ENCODE measurements at places on chromosomes 7 and 10. TPM values are rescaled to one million over a fixed set of nuclear protein-coding genes. Genes with fewer than 3 reads are reported as not detected.
A peak's percentile ranks its signal among the peaks of the same experiment; 100 is the strongest.

DNA sequence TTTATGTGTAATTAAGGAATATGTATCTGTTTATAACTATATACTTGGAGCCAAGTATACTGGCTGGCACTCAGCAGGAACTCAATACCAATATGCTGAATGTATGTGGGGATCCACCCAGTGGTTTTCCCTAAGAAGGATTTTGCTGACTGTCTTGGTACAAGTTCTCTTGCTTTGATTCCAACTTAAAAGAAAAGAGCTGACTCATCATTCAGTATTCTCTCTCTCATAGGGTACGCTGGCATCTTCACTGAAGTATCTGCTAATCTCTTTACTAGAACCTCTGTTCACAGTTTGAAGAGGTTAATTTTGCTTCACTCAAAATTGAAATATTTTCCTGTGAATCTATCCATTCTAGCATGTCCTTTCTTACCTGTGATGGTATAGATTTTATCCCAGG lies 1044.8 kb downstream of the CNTNAP2 start:
- no peaks in the 10 kb centered on the region for H3K36me3 ChIP-seq
- no peaks in the 10 kb centered on the region for H3K27me3 ChIP-seq
- H3K27ac ChIP-seq, result no peak overlapping the region
- no peak overlapping the region for H3K4me3 ChIP-seq

- H3K4me1 ChIP-seq, result peaks cover 4% of the 10 kb centered on the region
- DNase-seq, result peak; percentile 69
- H3K27ac ChIP-seq, result peak overlapping the region; percentile 92
- peak overlapping the region; percentile 82 for H3K4me3 ChIP-seq
- no peaks in the 10 kb centered on the region for H3K27me3 ChIP-seq
Observed at GRCh38 chr10:98446151-98446660, 529 bp downstream of the HPS1 start.

DNA sequence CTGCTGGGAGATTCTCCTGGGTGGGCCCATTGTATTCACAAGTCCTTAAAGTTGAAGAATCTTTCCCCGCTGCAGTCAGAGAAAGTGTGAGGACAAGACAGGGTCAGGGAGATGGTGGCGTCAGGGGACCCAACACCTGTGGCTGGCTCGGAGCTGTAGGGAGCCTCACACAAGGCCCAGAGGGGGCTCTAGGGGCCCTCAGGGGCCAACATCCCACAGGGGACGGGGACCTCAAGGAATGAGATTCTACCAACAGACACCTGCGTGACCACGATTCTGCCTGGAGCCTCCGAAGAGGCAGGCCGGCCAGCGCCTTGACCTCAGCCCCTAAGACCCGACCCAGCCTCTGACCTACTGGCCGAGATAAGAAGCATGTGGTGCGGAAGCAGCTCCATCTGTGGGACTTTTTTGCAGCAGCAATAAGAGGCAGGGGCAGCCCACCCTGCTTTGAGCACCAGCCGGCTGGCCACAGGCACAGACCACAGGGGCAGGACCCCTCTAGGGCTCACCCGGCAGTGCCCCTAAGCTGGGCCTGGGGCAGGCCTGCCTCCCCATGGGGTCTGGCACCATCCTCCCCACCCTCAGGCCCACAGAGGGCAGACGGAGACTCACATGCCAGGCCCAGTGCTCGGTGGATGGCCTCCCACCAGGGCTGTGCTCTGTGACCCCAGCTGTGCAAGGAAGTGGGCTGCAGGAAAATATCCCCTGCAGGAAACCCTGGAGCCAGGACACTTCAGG lies 13.2 kb downstream of the RASGEF1A start:
- H3K4me3 ChIP-seq, result no peak overlapping the region
- no peaks in the 10 kb centered on the region for H3K36me3 ChIP-seq
- DNase-seq, result no peak
- no peaks in the 10 kb centered on the region for H3K27me3 ChIP-seq

GRCh38 chr10:88156341-88156740 lies 292.9 kb downstream of the PTEN start:
- no peaks in the 10 kb centered on the region for H3K27me3 ChIP-seq
- H3K4me1 ChIP-seq, result peaks cover 10% of the 10 kb centered on the region
- no peak overlapping the region for H3K27ac ChIP-seq
- DNase-seq, result no peak
- H3K36me3 ChIP-seq, result no peaks in the 10 kb centered on the region
- H3K4me3 ChIP-seq, result no peak overlapping the region

DNA sequence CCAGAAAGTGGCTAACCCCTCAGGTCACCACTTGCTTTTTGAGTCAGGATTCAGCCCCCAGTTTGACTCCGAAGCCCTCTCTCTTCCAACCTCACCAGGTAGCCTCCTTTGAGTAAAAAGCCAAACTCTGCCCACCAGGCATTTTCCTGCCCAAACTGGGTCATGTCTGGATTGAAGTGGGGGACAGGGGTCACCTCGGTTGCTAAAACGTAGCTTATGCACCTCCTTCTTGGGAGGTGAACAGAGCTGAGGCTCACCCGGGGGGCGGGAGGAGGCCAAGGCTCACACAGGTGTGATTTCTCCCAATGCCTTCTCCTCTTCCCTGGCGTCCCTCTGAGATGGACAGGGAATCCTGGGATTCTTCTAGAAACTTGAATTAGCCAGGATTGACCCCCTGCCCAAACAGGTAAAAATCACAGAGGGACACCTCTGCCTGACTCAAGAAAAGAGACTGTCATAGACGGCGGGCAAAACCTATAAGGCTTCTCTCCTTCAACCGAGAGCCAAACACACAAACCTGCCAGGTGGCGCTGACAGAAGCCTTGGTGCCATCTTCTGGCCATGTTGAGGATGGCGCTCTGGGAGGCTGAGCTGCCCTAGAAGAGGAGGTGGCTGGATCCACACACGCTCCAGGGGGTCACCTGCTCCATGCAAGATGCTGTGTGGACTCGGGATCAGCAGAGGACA lies 51.6 kb downstream of the PRLHR start:
- H3K27me3 ChIP-seq, result no peaks in the 10 kb centered on the region
- no peak overlapping the region for H3K27ac ChIP-seq
- no peaks in the 10 kb centered on the region for H3K4me1 ChIP-seq
- no peak for DNase-seq
- no peaks in the 10 kb centered on the region for H3K36me3 ChIP-seq

DNA sequence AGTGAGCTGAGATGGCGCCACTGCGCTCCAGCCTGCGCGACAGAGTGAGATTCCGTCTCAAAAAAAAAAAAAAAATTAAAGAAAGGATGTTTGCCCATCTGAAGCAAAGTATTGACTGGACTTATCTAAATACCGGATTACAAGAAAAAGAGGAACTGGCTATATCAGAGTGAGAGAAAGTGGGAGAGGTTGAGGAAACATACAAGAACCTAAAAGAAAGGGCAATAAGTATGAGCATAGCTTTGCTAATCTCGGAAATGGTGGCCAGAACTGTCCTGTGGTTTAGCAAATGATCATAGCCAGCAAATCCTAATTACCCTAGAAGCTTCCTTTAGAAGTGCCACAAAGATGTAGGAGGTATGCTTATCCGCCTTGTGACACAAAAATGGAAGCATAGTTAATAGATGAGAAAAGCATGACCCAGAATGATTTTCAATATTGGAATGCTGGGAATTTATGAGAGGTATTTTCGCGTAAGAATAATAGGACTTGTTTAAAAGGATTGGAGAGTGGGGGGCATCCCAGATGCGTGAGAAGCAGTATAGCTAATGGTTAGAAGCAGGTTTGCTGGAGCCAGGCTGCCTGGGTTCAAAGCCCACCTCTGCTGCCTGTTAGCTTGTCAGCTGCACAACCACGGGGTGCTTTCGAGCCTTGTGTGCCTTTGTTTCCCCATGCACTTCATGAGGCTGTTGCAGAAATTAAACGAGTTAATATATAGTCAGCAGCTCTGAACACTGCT lies 1.2 kb upstream of the GTPBP4 start:
- no peaks in the 10 kb centered on the region for H3K27me3 ChIP-seq
- H3K27ac ChIP-seq, result no peak overlapping the region
- H3K4me1 ChIP-seq, result peaks cover 12% of the 10 kb centered on the region
- no peak for DNase-seq

GRCh38 chr7:14937581-14937980 lies 35.0 kb upstream of the DGKB start:
- H3K36me3 ChIP-seq, result no peaks in the 10 kb centered on the region
- no peaks in the 10 kb centered on the region for H3K27me3 ChIP-seq
- no peaks in the 10 kb centered on the region for H3K4me1 ChIP-seq

- no peaks in the 10 kb centered on the region for H3K27me3 ChIP-seq
- no peaks in the 10 kb centered on the region for H3K4me1 ChIP-seq
- no peak overlapping the region for H3K27ac ChIP-seq
- DNase-seq, result no peak
- H3K4me3 ChIP-seq, result no peak overlapping the region
Observed at GRCh38 chr7:142916508-142916907, 17.0 kb downstream of the TRPV5 start.

DNA sequence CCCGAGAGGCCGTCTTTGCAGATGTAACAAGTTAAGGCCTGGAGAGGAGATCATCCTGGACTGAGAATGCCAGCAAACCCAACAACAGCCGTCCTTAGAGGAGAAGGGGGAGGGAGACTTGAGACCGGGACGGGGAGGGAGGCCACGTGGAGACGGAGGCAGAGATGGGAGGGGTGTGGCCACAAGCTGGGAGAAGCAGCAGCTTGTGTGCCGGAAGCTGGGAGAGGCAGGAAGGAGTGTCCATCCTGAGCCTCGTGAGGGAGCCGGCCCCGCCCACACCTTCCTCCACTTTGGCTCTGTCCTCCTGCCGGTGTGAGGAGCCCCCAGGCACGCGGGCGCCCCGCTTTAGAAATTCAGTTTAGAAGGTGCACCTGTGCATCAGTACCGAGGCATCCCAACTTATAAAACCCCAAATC lies 95.7 kb downstream of the DNAJB6 start:
- H3K36me3 ChIP-seq, result no peaks in the 10 kb centered on the region
- peaks cover 5% of the 10 kb centered on the region for H3K4me1 ChIP-seq
- H3K27ac ChIP-seq, result no peak overlapping the region
- no peaks in the 10 kb centered on the region for H3K27me3 ChIP-seq
- DNase-seq, result no peak
- no peak overlapping the region for H3K4me3 ChIP-seq

DNA sequence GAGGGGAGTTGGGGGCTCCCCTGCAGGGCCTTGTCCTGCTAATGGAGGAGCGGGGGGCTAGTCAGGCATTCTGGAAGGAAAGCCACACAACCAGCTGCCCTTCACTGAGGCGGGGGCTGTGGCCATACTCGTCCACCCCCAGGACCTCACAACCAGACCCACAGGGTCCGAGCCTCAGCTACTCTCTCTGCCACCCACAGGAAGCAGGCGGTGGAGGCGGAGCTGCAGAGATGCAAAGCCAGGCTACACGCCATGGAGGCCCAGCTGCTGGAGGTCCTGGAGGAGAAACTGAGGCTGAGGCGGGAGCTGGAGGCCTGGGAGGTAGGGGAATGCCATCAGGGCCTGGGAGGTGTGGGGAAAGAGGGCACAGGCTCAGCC lies 3.1 kb downstream of the ABHD11 start:
- no peaks in the 10 kb centered on the region for H3K27me3 ChIP-seq
- H3K4me1 ChIP-seq, result peaks cover 6% of the 10 kb centered on the region
- no peak for DNase-seq
- H3K4me3 ChIP-seq, result no peak overlapping the region

GRCh38 chr10:28533186-28533564 lies 257 bp downstream of the WAC start:
- peak overlapping the region; percentile 98 for H3K27ac ChIP-seq
- no peak for DNase-seq
- no peaks in the 10 kb centered on the region for H3K36me3 ChIP-seq
- H3K4me3 ChIP-seq, result peak overlapping the region; percentile 55

DNA sequence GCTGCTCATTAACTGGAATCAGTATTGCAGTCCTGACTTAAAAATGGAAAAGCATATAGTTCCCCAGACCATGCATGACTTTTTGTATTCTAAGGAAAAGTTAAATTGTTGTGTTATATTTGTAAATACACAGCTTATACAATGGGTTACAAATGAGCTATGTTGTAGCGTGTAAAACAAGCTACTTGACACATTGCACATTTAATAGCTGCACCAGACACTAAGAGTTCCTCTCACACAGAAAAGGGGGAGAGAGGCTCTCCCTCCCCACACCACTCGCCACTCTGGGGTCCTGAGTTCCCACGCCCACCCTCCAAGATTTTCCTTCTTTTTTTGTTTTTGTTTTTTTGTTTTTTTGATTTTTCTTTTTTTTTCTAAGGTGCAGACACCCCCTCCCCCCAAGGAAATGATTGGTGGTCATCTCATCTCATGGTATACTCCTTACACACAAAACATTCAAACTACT lies 6.3 kb downstream of the KLF6 start:
- H3K27me3 ChIP-seq, result no peaks in the 10 kb centered on the region
- H3K27ac ChIP-seq, result no peak overlapping the region
- no peaks in the 10 kb centered on the region for H3K36me3 ChIP-seq
- no peak for DNase-seq
- peak overlapping the region; percentile 3 for H3K4me3 ChIP-seq

DNA sequence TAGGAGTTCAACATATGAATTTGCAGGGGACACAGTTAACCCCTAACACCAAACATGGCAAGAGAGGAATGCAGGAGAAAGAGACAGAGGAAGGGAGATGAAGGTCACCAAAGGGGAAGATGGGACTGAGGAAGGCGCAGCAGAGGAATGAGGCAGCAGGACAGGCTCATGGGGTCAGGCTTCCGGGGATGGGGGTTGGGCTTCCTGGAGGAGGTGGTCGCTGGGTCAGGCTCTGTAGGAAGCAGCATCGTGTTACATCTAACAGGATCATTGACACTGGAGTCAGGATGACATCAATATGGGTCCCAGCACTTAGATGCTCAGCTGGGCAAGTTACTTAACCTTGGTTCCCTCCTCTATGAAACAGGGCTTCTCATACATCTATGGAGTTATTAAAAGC lies 113.2 kb downstream of the NPTX2 start:
- H3K36me3 ChIP-seq, result no peaks in the 10 kb centered on the region
- H3K4me1 ChIP-seq, result no peaks in the 10 kb centered on the region
- no peak overlapping the region for H3K4me3 ChIP-seq
- H3K27me3 ChIP-seq, result no peaks in the 10 kb centered on the region
- H3K27ac ChIP-seq, result no peak overlapping the region

DNA sequence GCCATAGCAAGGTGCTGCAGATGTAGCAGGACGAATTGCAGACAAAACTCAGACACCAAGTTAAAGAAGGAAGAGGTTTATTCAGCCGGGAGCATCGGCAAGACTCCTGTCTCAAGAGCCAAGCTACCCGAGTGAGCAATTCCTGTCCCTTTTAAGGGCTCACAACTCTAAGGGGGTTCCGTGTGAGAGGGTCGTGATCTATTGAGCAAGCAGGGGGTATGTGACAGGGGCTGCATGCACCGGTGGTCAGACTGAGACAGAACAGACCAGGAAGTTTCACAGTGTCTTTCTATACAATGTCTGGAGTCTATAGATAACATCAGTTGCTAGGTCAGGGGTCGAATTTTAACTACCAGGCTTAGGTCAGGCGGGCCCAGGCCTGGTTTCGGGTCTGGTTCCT lies 222.0 kb upstream of the C7orf33 start:
- no peak for DNase-seq
- no peak overlapping the region for H3K4me3 ChIP-seq
- H3K27ac ChIP-seq, result no peak overlapping the region
- no peaks in the 10 kb centered on the region for H3K36me3 ChIP-seq

The SCART1 gene
- 5.0 TPM for total RNA-seq

The CYP3A5 gene
- 2.9 TPM for total RNA-seq

The PAPSS2 gene
- total RNA-seq, result 42.5 TPM

The CALHM3 gene
- total RNA-seq, result not detected

The CHPF2 gene
- 28.5 TPM for total RNA-seq

The NEUROG3 gene
- not detected for total RNA-seq

The SPDYE11 gene
- total RNA-seq, result not detected

The TMEM139 gene
- 0.60 TPM for total RNA-seq

The PRSS37 gene
- total RNA-seq, result not detected

The PILRA gene
- 3.3 TPM for total RNA-seq

The POMZP3 gene
- total RNA-seq, result 8.6 TPM

The ANKRD61 gene
- not detected for total RNA-seq

The HMX3 gene
- 0.23 TPM for total RNA-seq

Measured in ovary (tissue), 10 donors.